ENCODE measurements at places on chromosomes 11 and 22.
A peak's percentile ranks its signal among the peaks of the same experiment; 100 is the strongest.

DNA sequence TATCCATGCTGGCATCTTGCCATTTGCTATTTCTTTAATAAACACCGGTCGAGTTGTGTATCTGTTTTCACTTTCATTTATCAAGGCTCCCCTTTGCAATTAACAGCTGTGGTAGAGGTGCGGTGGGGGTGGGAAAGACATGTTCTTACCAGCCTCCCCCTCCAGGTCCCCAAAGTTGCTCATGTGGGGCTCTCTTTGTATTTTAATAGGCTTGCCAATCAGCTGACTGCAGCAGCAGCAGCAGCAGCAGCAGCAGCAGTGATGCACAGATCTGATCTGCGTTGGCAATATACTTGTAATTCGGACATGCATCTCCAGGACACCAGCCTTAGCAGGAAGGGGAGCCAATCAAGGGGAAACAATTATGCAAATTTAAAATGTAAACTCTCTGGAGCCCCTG, 40.3 kb upstream of the E2F8 start:
- no peak for DNase-seq

GRCh38 chr11:71429701-71430100, 18.5 kb downstream of the DHCR7 start:
- DNase-seq: no peak

- DNase-seq: no peak
Observed at GRCh38 chr11:107769189-107769588, 57.3 kb upstream of the SLN start.

- no peak for DNase-seq
Observed at GRCh38 chr11:119100994-119101758, 477 bp downstream of the DPAGT1 start.

DNA sequence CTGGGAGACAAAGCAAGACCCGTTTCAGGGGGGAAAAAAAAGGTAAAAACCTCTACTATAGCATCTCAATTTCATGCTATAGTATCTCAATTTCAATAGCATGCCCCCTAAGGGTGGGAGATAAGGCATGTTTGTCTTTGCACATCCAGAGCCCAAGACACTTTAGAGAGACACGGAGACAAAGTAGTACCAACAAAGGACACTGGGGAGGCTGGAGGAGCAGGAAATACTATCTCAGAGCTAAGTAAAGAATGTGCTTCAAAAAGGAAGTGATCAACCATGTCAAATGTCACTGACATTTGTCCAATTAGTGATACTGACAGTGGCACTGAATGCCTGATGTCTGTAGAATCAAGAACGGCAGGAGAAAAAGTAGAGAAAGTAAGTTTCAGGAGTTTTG, 68.6 kb downstream of the RRAS2 start:
- peak; percentile 28 for DNase-seq

DNA sequence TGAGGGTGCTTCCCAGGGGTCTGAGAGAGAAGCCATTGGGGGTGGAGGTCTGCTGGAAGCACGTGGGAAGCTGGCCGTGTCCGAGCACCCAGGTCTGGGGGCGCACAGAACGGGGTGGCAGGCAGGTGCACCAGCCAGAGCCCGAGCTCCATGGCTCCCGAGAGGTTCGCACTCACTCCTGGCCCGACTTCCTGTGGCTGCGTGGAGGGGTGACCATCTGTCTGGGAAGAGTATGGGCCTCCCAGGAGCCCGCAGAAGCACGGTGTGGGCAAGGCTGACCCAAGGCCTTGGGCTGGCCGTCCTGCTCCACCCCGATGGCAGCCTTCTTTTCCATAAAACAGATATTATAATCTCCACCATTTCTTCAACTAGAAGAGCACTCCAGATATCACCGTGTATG, 256.0 kb upstream of the B3GAT1 start:
- no peak for DNase-seq

DNA sequence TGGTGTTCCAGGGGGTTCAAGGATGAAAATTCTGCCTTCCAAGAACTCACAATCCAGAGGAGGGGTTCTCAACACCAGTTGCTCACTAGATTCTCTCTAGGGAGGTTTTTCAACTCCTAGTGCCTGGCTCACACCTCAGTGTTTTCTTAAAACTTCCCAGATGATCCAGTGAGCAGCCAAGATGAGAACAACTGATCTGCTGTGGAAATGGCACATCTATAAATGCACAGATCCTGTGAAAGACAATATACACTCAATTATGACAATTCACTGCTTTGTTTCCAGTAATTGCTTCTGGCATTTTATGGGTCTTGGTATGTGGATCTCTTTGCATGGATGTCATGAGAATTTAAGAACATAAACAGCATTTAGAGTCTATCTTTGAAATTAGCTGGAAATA, 45.2 kb upstream of the PRSS23 start:
- no peak for DNase-seq

DNA sequence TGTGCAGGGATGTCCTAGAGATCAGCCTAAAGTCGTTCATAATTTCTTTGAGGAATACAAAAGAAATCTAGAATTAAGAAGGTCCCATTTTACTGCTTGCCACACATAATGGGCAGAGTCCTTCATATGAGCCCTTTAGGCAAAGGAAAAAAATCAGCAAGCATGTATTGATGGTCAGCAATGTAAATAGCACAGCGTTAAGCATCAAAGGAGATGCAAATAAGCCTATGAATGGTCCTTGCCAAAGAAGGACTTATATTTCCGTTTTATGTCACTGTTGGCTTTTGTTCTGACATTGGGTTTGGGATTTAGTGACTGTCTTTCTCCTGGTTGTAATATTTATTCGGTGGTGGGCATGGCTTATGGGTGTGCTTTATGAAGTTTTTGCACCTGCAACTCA, 69.8 kb downstream of the CD44 start:
- DNase-seq: no peak

GRCh38 chr22:47599753-47600152, 837.3 kb downstream of the TBC1D22A start:
- no peak for DNase-seq

- no peak for DNase-seq
Observed at GRCh38 chr11:11981364-11981763, 27.1 kb downstream of the DKK3 start.

- DNase-seq: no peak
Observed at GRCh38 chr22:40023341-40023841, 28.6 kb downstream of the FAM83F start.

GRCh38 chr22:43446916-43447315, 35.1 kb downstream of the MPPED1 start:
- no peak for DNase-seq

- DNase-seq: no peak
Observed at GRCh38 chr22:47301820-47302475, 539.5 kb downstream of the TBC1D22A start.

GRCh38 chr22:50342651-50343540, at the start of gene PPP6R2:
TSS of gene PPP6R2 (plus strand) at chr22:50343327. CDS start at chr22:50393909, 50,582 bp downstream.
- peak; percentile 79 for DNase-seq

DNA sequence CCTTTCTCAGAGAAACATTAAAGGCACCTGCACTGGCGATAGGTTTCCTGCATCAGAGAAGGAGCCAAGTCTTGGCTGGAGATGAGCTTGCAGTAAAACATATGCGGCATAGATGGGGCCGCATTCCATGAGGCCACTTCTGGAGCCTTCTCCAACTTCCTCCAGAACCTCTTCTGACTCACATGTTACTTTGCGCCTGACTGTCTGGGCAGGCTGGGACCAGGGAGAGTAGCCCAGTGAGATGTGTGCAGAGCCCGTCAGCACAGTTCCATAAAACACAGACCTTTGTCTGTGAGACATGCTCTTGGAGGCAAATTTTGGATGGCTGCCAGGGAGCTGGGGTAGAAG, 55.4 kb upstream of the BID start:
- DNase-seq: no peak

DNA sequence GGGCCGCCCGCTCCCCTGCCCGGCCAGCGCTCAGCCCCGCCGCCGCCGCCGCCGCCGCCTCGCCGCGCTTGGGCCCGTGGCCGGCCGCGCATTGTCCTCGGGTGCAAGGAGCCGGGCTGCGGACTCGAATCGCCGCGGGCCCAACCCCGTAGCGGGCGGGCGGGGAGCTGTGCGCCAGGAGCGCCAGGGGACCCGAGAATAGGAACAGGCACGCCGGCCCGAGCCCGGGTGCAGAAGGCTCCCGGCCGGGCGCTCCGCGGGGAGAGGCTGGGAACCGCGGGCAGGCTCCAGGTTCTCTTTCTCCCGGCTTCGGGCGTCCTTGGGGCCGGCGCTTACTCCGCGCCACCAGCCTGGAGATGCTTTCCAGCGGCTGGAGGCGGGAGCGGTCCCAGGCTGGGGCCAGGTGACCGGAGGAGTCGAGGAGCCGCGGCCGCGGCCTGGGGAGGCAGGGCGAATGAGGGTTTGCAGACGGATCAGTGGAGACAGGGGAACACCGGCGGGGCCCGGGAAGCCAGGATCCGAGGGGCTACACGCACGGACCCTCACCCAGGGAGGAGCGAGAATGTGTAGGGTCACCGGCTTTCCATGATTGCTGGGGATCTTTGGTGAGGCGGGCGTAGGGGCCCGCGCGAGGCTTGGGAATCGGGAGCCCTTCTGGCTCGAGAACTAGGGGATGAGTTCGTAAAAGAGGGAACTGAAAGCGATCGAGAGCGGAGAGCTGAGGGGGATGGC, 726 bp downstream of the PKNOX2 start:
- DNase-seq: no peak

GRCh38 chr11:72617080-72617762, 57.0 kb downstream of the PDE2A start:
- DNase-seq: no peak

- DNase-seq: no peak
Observed at GRCh38 chr11:126165757-126166156, 45.7 kb downstream of the RPUSD4 start.

GRCh38 chr11:110712659-110713448, 617 bp upstream of the ARHGAP20 start:
- DNase-seq: no peak

- no peak for DNase-seq
Observed at GRCh38 chr22:46017166-46017565, 40.2 kb upstream of the WNT7B start.

- DNase-seq: no peak
Observed at GRCh38 chr11:77470504-77470903, 3.4 kb downstream of the PAK1 start.

GRCh38 chr11:93958991-93959390, 62.2 kb upstream of the HEPHL1 start:
- DNase-seq: no peak

DNA sequence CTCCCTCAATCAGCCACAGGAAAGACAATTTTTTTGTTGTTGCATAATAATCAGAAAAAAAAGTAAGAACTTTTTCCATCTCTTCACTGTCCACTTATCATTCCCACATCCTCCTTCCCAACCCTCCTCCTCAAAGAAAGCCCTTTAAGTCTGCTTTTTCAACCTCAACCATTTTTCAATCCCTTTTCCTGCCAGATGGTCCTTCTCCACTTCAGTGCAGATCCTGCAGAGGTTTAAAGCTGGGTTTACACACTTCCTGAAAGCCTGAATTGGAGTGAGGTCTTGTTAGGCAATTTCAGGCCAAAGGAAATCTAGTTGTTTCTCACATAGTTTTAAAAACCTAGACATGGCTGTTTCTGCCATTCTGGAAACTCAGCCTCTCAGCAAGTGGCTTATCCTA, 78.3 kb downstream of the RPL27A start:
- DNase-seq: no peak

DNA sequence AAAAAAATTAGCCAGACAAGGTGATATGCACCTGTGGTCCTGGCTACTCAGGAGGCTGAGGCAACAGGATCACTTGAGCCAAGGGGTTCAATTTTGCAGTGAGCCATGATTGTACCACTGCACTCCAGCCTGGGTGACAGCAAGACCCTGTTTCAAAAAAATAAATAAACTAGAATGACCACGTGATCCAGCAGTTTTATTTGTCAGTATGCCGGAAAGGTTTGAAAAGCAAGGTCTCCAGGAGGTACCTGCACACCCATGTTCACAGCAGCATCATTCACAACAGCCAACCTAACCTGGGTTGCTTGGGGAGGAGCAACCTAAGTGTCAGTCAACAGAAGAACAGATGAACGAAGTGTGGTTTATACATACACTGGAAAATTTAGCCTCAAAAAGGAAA, 78.7 kb upstream of the SEPTIN5 start:
- no peak for DNase-seq

- DNase-seq: no peak
Observed at GRCh38 chr11:102780491-102780918, at the start of gene MMP10. TSS of gene MMP10 (minus strand) at chr11:102780628. CDS start at chr11:102780591, 37 bp downstream.

GRCh38 chr22:31223786-31224191, 11.7 kb downstream of the LIMK2 start:
- DNase-seq: no peak

DNA sequence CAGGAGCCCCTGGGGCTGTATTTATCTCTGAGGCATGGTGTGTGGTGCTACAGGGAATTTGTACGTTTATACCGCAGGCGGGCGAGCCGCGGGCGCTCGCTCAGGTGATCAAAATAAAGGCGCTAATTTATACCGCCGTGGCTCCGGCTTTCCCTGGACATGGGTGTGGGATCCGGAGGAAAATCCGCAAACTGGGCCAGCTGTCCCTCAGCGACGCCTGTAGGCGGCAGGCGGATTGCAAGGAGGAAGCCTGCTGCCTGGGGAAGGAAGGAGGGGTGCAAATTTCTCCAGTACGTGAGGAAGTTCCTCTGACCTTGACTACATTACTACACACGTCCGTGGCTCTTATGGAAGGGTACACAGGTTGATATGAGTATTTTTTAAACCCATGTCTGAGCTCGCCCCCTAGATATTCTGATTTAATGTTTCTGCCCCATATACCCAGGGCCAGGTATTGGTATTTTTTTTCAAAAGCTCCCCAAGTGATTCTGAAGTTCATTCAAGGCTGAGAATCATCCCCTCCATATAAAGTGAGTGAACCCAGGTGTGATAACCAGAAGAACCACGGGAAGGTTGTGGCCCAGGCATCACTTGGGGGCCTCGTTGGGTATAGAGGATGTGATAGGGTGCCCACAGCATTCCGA, 2.8 kb downstream of the MYOD1 start:
- no peak for DNase-seq

DNA sequence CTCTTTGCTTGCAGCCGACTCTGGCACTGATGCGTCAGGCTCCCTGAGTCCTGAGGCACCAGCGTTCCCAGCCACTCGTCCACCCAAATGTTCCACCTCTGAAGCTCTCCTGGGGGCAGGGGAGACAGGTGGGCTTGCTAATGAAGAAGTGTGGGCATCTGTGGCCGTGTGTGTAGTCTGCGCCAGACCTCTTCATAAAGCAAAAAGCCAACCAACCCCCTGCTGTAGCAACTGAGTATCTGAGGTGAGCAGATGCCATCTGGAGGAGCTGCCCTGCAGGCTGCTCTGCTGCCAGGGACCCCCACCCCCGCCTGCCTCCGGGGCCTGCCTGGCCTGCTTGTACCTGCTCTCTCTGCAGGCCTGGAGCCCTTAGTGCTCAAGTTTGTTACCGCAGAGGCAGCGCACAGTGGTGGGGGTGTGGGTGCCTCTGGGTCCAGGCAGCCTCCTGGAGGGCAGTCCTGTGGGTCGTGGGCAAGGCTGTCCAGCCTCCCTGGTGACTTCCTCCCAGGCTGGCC, 272.5 kb downstream of the TBC1D22A start:
- DNase-seq: no peak

DNA sequence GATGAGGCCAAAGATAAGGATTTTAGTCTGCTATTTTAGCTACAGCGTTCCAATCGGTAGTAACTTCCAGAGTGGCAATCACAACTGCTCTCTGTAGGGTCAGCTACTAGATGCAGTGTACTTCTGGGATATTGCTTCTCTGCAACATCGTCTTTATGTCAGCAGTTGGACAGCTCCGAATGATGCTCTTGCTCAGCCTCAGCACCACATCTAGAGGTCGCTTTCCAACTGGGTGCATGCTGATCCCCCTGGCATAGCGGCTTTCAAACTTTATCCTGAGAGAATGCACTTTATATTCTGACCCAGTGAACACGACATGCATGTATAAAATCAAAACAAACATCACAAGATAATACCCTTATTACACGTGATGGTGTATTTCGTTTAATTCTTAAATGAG, 219.6 kb downstream of the C11orf87 start:
- no peak for DNase-seq

All from T-helper 2 cell (primary cell).